Stimulated activated CD4-positive, alpha-beta T cell treated with anti-CD3 and anti-CD28 coated beads, Interleukin-1b, Interleukin-23, amount 100 ng/mL, for 1 hour (primary cell): ENCODE measurements at places on chromosomes 5 and 9.

GRCh38 chr5:77851176-77852067 is 75.3 kb upstream of the TBCA start:
- no peak for DNase-seq

DNA sequence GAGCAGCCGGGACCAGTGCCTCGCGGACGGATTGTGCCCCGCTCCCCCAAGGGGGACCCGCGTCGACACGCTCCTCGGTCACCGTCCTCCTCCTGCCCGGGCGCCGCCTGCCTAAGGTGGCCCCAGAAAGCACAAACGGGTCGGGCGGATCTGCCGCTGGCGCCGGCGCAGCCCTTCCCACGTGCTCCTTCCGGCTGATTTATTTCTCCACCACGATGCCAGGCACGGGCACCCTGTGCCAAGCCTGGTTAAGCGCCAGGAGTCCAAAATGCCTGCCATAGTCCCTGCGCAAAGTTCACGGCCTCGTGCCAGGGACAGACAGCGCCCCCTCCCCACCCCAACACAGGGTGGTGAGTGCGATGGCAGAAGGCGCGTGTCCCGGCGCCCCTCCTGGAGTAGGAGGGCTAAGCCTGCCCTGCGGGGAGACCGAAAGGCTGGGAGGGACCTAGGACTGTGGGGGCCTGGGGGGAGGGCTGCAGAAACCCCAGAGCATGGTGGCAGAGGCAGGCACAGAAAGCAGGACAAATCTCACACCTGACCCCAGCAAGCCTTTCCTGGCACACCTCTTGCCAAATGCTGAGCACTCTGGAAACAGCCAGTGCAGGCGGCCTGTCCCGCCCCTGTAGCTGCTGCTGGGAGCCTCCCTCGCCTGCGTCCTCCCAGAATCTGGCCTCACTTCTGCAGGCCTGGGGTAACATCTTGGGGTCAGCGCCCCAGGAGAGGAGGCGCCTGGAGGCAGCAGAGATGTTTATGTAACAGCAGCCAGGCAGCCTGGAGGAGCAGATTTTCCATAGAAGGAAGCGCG is 1.1 kb upstream of the NOTCH1 start:
- DNase-seq: no peak

GRCh38 chr9:131642496-131643083 is 97.3 kb downstream of the PRRT1B start:
- no peak for DNase-seq

DNA sequence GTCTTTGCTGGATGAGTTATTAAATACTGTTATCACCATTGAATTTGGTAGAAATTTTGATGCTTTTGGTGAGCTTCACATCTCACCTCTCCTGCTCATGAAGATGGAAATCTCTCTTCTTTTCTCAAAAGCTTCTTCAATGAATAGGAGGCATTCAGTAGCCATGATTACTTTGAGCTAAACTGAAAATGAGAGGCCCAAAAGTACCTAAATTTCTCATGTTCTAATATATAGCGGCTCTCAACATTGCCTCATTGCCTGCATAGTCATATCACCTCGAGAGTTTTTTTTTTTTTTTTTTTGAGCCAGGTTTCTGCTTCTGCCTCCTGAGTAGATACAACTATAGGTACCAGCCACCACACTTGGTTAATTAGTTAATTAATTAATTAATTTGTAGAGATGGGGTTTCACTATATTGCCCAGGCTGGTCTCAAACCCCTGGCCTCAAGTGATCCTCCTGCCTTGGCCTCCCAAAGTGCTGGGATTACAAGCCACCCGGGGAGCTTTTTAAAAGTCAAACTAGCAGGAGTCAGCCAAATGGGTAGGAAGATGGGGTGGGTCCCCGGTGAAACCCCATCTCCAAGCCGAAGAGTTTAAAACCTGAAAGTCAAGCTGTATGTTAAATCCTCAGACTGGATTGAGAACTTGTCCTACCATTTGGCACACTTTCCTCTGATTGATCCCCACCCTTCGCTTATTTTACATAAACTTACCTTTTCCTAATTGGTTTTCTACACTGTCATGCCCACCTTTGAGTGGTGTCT is 169.0 kb downstream of the DOCK2 start:
- no peak for DNase-seq

DNA sequence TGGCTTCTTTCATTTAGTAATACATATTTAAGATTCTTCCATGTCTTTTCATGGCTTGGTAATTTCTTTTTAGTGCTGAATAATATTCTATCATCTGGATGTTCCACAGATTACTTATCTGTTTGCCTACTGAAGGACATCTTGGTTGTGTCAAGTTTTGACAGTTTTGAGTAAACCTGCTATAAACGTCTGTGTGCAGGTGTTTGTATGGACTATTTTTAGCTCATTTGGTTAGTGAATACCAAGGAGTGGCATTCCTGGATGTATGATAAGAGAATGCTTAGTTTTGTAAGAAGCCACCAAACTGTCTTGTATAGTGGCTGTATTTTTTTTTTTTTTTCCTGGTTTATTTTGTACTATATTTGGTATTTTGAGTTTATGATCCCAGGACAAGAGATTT is 38.4 kb downstream of the PRRC1 start:
- DNase-seq: no peak

DNA sequence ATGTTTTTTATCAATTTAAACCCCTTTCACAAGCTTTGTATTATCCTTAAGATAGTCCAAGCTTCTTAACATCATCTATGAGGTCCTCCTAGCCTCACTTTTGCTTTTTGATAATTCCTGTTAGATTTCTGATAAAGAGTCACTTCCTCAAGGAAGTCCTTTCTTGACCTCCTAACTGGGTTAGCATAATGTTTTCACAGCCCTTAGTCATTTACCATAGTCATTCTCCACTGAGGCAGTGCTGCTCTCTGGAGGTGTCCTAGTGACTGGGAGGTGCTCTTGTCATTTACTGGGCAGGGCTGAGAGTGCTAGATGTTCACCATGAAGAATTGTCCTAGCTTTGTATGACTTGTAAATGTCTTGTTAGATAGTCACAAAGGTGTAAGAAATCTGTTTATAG is 26.4 kb downstream of the TNPO1 start:
- no peak for DNase-seq
